Chondrocyte (in vitro differentiated cells): ENCODE measurements at places on chromosomes 11 and 22. TPM values are rescaled to one million over a fixed set of nuclear protein-coding genes. Genes with fewer than 3 reads are reported as not detected.
A peak's percentile ranks its signal among the peaks of the same experiment; 100 is the strongest.

DNA sequence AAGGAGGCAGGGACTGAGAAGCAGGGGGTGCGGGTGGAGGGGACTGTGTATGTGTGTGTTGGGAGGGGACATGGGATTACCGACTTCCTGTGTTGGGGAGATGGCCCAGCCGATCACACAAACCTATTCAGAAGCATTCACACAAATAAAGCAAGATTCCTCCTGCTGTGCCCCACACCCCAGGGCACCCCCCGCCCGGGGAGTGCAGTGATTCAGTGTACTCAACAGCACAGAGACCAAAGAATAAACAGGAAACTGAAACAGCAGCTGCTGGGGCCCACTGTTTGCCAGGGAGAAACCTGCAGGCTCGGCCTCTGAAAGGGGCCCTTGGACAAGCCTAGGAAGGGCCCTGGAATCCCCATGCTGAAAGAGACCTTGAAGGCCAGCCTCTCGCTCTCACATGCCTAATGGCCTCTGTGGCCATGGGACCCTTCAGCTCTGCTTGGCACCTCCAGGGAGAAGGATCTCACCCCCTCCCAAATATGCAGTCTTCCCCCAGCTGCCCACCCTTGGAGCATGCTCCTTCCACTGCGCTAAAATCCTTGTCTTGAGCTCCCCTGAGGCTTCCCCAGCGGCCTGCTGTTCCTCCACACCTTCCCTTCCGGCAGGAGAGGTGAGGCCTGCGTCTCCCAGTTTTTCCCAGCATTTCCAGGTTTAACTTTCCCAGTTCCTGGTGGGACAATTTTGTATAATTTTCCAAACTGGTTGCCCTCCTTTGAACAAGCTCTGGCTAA lies 72.9 kb downstream of the CSNK2A3 start:
- H3K4me1 ChIP-seq, result peaks cover 14% of the 10 kb centered on the region
- peaks cover 2% of the 10 kb centered on the region for H3K27me3 ChIP-seq
- no peak for DNase-seq
- H3K27ac ChIP-seq, result peak overlapping the region; percentile 41

DNA sequence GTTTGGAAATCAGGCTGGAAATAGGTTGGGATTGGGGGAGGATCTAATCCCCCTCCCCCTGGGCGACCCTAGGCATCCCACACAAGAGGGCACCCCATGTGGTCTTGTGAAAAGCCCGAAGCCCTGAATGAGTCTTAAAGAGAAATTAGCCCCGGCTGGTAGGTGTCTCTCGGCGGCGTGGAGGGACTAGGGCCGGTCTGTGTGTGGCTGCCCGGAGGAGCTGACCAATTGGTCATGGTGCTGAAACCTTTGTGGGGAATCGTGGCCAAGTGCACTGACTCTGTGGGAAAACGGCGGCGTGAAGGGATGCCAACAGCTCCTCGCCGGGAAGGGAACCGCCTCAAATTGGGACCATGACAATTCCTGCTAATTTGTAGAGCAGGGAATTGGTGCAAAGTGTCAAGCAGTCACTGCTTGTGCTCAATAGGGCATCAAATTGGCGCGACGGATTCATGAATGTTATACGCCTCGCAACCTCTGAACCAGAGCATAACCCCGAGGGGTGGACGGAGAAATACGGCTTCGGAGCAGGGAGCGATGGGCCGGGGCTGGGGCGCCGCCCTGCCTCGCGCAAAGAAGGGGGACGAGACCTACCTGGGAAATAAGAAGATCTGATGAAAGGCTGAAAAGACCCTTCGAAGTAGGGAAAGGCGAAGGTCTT lies 1.5 kb downstream of the DBX1 start:
- no peak for DNase-seq
- peak overlapping the region; percentile 11 for H3K4me3 ChIP-seq

VPREB1 gene
- not detected in 3 replicates for total RNA-seq

GRCh38 chr11:79366218-79366617 lies 74.6 kb downstream of the TENM4 start:
- H3K4me1 ChIP-seq, result no peaks in the 10 kb centered on the region
- no peaks in the 10 kb centered on the region for H3K36me3 ChIP-seq
- no peak for DNase-seq
- no peak overlapping the region for H3K4me3 ChIP-seq
- peaks cover 2% of the 10 kb centered on the region for H3K27me3 ChIP-seq

DNA sequence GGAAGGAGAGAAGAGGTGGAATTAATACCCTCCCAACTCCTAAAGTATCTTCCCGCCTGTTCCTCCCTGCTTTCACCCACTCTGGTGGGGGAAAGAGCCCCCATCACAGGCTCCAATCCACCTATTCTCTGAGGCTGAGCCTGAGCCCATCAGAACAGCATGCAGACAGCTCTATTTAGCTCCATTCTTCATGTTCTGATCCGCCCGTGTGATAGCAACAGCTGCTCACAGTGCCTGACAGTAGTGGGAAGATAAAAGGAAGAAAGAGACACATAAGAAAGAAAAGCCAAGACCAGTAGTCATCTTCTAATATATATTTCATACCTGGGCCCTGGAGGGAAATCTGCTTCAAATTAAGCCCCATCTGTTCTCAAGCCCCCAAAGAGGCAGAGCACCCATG lies 80.3 kb upstream of the AKIP1 start:
- H3K27me3 ChIP-seq, result no peaks in the 10 kb centered on the region
- no peak for DNase-seq
- no peak overlapping the region for H3K27ac ChIP-seq
- H3K4me3 ChIP-seq, result no peak overlapping the region
- no peaks in the 10 kb centered on the region for H3K36me3 ChIP-seq

DNA sequence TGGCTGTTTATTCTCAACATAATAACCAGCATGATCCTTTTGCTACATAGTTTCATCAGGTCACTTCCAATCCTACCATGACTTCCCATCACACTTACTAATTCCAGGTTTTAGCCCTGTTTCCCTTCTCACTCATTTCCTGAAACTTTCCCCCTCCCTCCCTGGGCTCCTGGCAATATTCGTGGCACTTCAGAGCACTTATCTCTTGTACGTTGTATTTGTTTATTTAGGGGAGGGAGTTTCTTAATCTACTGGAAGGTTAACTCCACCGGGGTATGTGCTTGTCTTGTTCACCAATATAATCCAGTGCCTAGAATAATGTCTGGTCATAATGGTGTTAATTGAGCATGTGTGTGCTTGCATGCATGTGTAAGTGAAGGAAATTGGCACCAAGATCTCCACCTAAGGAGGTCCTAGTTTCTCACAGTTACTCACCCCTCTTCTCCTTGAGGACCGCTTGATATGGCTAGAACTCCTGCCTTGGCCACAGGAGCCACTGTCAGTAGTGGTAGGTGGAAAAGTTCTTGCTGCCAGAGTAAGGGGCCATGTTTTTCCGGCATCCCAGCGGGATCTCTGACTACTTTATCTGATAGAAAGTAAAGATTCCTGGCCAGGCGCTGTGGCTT lies 11.7 kb downstream of the EIF3L start:
- peaks cover 35% of the 10 kb centered on the region for H3K36me3 ChIP-seq
- no peak overlapping the region for H3K4me3 ChIP-seq
- peak overlapping the region; percentile 91 for H3K27ac ChIP-seq

GRCh38 chr11:36478700-36479329 lies 31.3 kb downstream of the TRAF6 start:
- H3K27me3 ChIP-seq, result no peaks in the 10 kb centered on the region
- peaks cover 19% of the 10 kb centered on the region for H3K4me1 ChIP-seq
- DNase-seq, result no peak
- no peak overlapping the region for H3K4me3 ChIP-seq

GRCh38 chr11:71542879-71543777 lies 5.1 kb upstream of the KRTAP5-9 start:
- DNase-seq, result no peak
- peaks cover 8% of the 10 kb centered on the region for H3K27me3 ChIP-seq
- H3K4me1 ChIP-seq, result no peaks in the 10 kb centered on the region

- H3K27ac ChIP-seq, result peak overlapping the region; percentile 77
- peaks cover 3% of the 10 kb centered on the region for H3K36me3 ChIP-seq
- peak overlapping the region; percentile 97 for H3K4me3 ChIP-seq
- H3K4me1 ChIP-seq, result peaks cover 33% of the 10 kb centered on the region
- DNase-seq, result no peak
Observed at GRCh38 chr22:45240104-45240809, 437 bp downstream of the KIAA0930 start.
